ENCODE measurements at places on chromosomes 3 and 15. TPM values are rescaled to one million over a fixed set of nuclear protein-coding genes. Genes with fewer than 3 reads are reported as not detected.

DNA sequence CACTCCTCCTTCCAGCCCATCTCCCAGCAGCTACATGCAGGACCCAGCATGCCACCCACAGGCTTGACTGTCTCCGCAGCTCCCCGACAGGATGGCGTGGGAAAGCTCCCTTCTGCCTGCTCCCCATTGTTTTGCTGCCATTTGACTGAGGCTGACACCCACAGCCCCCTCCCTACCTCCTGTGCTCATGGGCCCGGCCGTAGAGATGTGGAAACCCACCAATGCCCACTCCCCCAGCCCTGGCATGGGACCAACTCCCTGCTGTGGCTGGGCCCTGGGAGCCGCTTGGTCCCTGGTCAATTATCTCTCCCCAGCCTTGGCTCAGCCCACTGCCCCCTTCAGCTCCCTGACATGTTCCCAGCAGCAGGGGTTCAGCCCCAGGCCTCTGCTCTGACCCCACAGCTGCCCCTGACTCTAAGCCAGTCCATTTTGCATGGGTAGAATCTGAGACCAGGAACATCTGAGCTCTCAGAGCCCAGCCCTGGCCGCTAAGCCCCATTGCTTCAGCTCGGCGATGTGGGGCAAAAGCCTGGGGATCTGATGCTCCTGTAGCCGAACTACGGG, 8.2 kb downstream of the C3orf22 start:
- DNase-seq, result no peak

DNA sequence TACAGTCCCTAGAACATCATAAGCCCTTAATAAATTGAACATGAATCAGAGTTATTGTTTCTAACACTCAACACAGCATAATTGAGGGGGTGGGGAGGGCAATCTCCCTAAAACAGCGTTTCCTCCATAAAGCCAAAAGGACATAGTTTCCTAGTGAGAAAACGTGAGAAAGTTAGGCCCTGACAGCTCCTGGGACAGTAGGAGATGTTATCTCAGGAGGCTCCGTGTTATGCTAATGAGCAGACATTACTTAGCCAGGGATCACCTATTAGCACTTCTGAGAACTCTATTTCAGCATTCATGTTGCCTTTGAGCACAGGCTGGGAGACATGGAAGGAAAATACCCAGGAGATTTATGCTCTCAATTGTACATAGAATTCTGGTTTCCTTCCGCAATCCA, 229.1 kb upstream of the ADAMTS9 start:
- DNase-seq, result no peak

GRCh38 chr3:165403666-165404065, 207.5 kb upstream of the SLITRK3 start:
- DNase-seq, result no peak

Gene STAC
- 0.69 TPM for total RNA-seq

GRCh38 chr15:28942046-28942445, 56.3 kb downstream of the APBA2 start:
- no peak for DNase-seq

GRCh38 chr15:92018535-92019239, 165.2 kb downstream of the SLCO3A1 start:
- DNase-seq, result peak; percentile 35

Gene HES1
- total RNA-seq, result 13.4 TPM

Gene CAPN3
- total RNA-seq, result 3.8 TPM

DNA sequence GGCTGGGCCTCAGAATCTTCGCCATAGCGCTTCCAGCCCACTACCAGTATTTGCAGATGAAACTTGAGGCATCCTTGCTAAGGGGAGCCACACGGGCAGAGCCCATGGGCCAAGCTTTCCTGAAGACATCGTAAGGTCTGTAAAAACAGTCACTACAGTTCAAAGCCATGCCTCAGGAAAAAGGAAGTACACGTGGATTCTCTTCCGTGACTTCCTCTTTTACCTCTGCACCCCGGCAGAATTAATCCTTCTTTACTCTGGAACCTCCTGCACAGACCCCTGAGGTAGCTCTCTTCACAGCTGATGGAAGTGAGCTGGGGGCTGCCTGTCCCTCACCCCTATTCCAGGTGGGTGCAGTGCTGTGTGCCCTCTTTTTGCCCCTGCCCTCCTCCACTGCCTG, 129.2 kb downstream of the CHDH start:
- no peak for DNase-seq

DNA sequence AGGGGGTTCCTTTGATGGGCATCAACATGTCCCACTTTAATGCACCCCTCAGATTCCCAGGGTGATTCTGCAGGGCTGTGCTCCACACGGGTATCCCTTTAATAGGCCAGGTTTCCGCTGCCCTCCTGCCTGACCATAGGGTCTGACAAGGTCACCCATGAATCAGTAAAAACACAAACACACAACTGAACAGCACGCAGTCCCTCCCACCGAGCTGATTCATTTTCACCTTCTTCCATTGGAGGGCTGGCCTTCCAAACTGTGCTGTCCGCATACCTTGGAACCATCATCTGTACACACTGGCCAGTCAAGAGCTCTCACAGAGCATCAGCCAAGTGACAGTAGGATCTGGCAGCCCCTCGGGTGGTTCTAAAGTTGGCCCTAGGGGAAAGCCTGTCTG, 93.7 kb downstream of the FBLN2 start:
- DNase-seq, result no peak

Gene GBE1
- 72.4 TPM for total RNA-seq

GRCh38 chr3:132703733-132704132, 18.5 kb downstream of the NPHP3 start:
- no peak for DNase-seq

GRCh38 chr3:10396083-10396482, 75.2 kb upstream of the SEC13 start:
- DNase-seq, result no peak

DNA sequence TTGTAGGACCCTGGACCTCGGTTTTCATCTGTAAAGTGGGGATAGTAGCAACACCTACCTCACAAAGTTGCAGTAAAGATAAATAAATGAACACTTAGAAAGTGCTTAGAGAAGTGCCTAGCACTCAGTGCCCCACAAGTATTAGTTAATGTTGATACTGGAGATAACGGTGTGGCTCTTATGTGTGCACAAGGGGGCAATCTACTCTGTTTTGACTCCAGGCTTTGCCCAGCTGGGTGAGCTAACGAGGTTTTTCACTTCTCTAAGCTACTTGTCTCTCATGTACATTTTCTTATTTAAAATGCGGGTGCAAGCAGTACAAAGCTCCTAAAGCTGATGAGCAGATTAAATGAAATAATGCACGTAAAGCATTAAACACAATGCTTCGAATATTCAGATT, 193.5 kb upstream of the ICE2 start:
- DNase-seq, result no peak

DNA sequence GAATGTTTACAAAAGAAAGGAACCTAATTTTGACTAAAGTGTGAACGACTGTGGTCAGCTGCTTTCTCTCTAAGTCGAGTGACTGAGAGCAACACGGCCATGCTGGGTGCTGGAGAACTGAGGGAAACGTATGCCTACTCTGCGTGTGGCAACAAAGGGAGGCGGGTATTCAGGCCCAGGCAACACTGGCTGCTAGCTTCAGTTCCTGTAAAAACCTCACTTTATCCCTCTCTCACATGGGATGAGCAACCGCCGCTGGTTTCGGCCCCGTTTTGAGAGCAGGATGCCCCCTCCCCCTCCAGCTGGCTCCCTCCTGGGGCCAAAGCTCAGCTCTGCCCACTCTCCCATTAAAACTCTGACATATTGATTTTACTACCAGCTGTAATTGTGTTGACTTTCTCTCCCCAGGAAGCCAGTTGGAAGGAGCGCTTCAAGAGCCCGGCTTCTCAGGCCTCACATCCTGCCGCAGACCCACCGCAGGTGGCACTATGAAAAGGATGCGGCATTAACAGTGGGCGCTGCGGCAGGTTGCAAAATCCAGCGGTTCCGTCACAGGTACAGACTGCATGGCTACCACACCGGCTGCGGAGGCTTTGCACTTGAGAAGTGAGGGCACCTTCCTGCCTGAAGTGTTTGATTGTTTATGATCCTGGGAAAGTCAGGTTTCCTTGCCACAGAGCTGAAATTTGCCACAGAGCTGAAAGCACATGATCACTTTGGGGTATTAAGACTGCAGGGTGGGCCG, 12.7 kb downstream of the PLXND1 start:
- no peak for DNase-seq

Gene CMSS1
- 34.5 TPM for total RNA-seq

Gene SAMD7
- total RNA-seq, result not detected

DNA sequence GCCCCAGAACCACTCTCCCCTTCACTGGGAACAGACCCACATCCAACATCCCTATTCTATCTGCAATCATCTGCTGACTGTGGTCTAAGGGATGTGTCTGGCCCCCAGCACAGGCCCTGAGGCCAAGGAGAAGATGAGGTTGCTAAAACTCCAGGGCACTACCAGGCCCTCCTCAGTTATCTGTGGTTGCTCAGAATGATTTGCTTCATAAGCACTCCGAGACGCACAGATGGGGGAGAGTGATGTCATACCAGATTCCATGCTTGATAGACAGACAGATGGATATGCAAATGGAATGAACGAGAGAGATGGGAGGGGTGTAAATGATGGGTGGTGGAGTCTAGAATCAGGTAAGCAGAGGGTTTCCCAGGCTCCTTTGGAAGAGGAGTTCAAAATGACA, 57.8 kb downstream of the CEMIP start:
- no peak for DNase-seq

DNA sequence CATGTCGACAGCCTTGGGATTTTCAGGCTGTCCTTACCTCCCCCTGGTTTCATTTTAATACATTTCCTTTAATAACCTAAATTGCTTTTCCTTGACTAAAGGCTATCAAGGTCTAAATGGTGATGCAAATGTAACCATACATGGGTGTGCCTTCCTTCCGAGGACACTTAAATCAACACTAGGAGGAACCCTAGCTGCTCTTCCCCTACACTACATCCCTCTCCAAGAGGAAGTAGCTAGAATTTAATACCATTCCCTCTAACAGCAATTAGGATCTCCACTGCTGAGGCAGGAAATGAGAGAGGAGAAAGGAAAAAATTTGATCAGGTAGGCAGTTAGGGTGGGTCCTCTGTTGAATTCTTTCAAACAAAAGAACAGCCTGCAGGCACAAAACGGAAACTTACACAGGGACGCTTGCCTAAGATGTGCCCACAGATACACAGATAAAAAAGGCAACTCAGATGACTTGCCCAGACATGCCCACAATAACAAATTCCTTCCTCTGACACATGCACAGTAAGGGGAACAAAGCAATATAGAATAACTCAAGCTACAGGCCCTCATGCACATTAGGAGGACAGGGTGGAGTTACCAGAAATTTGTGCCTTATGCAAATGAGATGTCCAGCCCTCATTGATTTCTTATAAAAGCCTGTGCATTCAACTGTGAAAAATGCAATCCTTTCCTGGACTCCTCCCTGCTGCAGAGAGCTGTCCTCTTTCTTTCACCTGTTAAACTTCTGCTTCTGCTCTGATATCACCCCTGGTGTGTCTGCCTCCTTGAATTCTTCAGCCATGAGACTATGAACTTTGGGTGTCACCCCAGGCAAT, 1024.4 kb upstream of the CADM2 start:
- no peak for DNase-seq

DNA sequence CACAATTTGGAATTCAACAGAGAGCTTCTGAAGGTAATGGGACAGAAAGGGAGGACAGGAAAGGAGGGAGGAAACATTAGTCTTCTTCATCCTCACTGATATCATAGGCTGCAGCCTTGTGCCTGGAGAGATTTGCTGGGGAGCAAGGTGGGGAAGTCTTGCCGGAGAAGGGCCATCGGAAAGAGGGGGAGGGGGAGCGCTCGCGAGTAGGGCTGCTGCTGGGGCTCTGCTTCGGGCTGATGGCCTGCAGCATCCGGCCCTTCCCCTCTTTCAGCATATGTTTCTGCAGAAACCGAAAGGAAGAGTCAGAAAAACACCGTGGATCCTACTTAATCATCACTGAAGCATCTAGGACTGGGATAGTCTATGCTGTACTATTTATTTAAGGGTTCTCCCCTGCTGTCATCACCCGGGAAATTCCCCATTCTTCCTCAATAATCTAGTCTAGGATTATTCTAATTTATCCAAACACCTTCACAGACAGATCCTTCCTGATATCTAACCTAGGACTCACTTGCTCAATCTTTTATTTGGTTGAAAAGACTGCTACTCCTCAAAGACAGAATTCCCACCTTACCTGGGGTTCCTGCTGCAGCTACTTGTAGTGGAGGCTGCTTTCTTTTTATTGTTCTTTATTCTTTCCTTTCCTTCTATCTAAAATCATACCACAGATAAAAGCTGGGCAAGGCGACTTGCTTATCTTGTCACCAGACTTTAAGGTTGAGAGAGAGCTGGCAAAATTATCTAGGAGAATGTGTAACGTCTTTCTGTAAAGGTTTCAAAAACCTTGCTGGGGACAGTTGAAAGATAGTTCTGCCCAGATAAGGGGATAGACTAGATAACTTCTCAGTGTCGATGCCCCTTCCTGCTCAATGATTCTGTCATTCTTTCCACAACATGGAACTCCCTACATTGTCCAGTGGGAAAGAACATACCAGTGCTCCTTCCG, 22.6 kb downstream of the SLC51A start:
- DNase-seq, result no peak

DNA sequence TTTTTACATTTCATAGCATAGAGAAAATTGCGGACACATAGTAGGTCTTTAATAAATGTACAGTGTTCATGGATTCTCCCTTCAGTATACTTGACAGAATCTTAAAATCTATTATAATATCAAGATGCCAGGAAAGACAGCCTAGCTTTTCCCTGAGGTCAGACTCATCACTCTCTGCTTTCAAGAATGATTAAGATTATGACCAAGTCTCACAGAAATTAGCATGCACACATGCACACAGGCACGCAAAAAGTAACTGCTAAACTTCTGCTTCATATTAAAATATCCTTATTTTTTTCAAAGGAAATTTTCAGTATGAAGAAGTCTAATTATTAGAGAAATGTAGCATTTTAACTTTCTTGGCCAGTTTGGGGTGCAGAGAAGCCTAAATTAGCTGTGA, 493.8 kb upstream of the NECTIN3 start:
- DNase-seq, result no peak

- no peak for DNase-seq
Observed at GRCh38 chr3:122255757-122256439, 69.2 kb upstream of the CSTA start.

Gene MESP2
- 0.20 TPM for total RNA-seq

- DNase-seq, result peak; percentile 47
Observed at GRCh38 chr3:64684715-64685261, 3.0 kb downstream of the ADAMTS9 start.

- DNase-seq, result peak; percentile 57
Observed at GRCh38 chr3:3705090-3705775, 94.0 kb upstream of the LRRN1 start.

DNA sequence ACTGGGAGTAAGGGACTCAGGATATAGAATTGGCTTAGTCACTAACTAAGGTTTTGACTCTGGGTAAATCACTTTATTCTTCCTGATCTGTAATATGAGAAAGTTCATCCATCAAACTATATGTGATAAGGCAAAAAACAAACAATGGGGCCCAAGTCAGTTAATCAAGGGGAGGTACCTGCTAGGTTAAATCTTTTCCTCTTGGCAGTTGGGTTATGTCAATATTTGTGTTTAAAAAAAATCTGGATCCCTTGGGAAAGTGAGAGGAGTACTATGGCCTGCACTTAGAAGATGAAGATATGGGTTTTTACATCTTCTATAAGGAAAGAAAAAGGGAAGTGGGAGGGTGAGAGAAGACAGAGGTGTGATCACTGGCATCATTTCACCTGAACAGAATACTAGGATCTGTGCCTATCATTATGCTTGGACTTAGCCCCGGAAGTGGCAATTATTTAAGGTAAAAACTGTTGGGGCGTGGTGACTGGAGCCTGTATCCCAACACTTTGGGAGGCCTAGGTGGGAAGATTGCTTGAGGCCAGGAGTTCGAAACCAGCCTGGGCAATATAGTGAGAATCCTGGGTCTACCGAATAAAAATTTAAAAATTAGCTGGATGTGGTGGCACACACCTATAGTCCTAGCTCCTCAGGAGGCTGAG, 2.8 kb upstream of the SLC28A2 start:
- no peak for DNase-seq

Gene GNAT1
- not detected for total RNA-seq

Gene ZNF385D
- 2.8 TPM for total RNA-seq
